Mucosa of gallbladder (tissue), 1 donor: ENCODE measurements at places on chromosomes 16 and 17. TPM values are rescaled to one million over a fixed set of nuclear protein-coding genes. Genes with fewer than 3 reads are reported as not detected.
A peak's percentile ranks its signal among the peaks of the same experiment; 100 is the strongest.

DNA sequence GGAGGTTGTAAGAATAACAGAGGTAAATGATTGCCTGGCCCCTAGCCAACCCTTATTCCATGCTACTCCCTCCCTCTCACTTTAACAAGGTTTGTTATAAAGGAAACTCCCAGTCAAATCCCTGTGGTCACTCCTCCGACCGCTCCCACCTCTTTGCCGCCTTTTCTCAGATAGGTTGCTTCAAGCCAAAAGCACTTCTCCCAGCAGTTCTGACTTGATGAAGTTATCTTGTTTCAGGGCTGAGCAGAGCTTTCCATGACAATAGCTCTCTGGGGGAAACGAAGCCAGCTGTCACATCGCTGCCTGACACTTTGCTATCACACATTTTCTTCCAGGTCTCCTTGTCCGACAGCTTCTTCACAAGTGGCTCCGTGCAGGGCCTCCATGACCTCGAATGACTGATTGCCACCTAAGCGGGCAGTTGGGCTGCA lies 278.6 kb downstream of the HAPSTR1 start:
- DNase-seq = no peak

GRCh38 chr17:42783062-42783790 lies 2.8 kb downstream of the WNK4 start:
- no peak for DNase-seq

DNA sequence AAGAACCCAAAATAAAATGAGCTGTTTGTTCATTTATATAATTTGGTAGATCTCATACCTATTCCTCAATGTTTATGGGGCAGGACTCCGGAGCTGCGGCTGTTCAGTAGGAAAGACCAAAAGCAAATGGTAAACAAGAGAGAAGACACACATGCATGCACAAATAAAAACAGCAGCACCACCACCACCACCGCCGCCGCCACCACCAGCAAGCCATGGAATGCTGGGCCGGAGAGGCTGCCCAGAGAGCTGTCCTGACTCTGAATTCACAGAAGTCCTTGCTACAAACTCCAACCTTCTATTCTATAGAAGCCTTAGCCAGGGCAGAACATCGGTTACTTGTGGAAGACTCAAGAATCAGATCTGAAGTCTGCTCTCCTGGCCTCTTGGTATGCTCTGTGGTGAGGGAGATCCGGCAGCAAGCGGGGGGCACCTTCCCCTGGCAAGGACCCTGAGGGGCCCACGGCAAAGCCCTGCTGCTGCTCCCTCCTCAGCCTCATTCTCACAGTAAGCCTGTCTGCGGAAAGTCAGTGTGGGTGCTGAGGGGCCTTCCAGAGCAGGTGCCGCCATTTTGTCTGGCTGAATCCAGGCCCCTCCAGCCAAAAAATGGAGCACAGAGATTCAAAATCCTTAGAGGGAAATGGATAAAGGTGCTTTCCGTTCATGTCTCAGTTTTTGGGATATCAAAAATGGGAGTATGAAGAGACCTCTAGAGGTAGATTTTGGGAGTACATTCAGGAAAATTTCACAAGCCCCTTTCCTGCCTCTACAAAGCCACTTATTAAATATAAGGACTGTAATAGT lies 6.4 kb upstream of the FOXJ1 start:
- DNase-seq = no peak

GRCh38 chr16:11915114-11915643 lies 577 bp downstream of the GSPT1 start:
- no peak for DNase-seq

- DNase-seq = no peak
Measured at GRCh38 chr17:37519251-37519985, 29.7 kb downstream of the DUSP14 start.

- DNase-seq = no peak
Measured at GRCh38 chr16:81608523-81609209, 164.1 kb downstream of the CMIP start.

DNA sequence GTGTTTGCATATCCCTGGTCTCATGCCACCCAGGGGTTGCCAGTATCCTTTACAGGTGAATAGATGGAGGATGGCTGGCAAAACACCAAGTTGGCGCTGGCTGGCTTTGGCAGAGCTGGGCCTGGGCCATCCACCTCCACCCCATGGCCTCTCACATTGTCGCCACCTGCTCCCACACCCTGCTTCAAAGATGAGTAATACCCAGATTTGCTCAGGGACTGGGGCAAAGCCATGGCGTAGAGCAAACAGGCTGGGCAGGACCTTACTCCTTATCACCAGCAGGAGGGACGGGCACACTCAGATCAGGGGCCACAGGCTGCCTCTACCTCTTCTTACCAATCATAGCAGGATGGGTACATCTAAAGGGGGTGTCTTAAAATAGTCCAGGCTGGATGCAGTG lies 24.3 kb downstream of the PLA2G10 start:
- DNase-seq = peak; percentile 93

DNA sequence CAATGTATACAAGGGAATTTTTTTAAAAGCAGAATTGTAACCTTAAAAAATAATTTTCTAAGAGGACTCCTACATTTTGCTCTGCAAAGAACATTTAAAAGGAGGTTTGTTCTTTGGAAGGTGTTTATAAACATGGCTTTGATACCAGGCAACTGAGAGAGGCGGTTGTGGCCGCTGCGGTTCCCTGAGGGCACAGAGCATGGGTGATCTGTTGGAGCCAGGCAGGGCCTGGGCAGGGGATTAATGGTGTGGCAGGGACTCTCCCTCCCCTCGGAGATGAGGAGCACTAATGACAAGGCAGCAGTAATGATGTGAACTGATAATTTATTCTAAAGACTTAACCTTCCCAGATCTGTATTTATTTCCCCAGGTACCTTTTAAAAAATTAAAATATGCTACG lies 65.4 kb downstream of the WWP2 start:
- no peak for DNase-seq

GRCh38 chr16:4345836-4346781 lies 5.0 kb downstream of the PAM16 start:
- DNase-seq = no peak

GABARAP gene
- total RNA-seq = 587 TPM

PYY gene
- not detected for total RNA-seq

TADA2A gene
- 14.5 TPM for total RNA-seq

KRTAP4-6 gene
- total RNA-seq = not detected
